NCI-H524 treated with DMSO at 0.1 percent for 48 hours (cell line): ENCODE measurements at places on chromosomes 1 and 21.

DNA sequence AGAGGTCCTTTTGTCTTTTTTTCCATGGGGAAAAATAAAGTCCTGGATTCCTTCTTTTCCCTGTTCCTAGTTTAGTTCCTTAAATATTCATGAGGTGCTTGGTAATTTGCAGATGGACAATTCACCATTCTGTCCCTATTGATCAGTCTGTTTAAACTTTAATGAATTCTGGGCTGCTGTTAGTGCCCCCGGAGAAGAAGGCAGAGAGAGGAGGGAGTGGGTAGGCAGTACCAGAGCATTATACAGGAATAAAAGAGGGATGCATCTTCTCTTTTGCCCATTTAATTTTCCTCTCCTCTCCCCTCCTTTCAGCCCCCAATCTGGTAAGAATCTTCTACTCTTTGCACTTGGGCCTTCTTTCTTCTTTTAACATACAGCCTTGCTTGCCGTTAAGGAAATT is 25.9 kb downstream of the FGGY start:
- no peak for DNase-seq

DNA sequence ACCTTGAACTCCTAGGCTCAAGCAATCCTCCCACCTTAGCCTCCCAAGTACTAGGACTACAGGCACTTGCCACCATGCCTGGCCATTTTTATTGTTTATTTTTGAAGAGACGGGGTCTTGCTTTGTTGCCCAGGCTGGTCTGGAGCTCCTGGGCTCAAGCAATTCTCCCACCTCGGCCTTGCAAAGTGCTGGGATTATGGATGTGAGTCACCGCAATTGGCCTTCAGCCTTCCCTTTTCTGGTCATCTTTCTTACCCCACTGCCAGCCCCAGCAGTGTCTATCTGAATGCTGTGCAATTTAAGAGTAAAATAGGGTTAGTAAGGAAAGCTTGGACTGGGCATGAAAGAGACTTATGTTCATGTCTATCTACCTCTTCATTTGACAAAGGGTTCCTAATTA is 6.1 kb upstream of the KLF17 start:
- no peak for DNase-seq

GRCh38 chr21:36646645-36647044 is 52.3 kb upstream of the SIM2 start:
- DNase-seq: no peak

GRCh38 chr1:54866801-54867716 is 19.9 kb downstream of the DHCR24 start:
- no peak for DNase-seq

DNA sequence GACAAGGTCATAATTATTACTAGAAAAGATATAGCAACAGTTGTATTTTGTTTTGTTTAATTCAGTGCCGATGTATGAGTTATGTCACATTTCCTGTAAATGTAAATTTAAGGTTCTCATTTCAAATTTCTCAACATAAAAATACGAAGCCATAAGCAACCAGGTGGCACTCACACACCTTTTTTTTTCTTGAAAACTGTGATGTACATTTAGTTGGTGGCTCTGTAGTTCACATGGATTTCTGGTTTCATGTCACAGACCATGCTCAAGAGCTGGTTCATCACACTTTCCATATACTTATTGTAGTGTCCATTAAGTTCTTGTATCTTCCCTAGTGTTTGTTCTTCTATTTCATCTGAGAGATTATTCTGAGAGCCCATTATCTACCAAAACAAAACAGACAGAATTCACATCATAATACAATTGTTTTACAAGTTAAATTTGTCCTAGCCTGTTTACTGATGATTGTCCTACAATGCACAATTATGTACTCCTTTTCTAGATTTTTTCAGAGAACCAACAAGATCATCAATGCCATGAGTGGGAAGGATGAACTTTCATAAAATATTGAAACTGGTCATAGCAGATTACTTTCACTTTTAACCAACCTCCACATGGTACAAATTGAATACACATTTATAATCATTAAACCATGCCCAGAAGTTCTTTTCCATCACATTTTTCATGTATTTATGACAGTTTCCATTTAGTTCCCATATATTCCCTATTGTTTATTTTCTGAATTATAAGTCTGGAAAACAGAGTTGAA is 17.1 kb downstream of the ATP6V1G3 start:
- no peak for DNase-seq

GRCh38 chr1:216562383-216562782 is 139.1 kb upstream of the USH2A start:
- DNase-seq: no peak

- no peak for DNase-seq
Observed at GRCh38 chr1:9917901-9918300, 7.8 kb upstream of the CTNNBIP1 start.
